ENCODE measurements at places on chromosomes 12 and 14.

GRCh38 chr12:117527479-117527855 is 166.0 kb upstream of the NOS1 start:
- no peak for DNase-seq

DNA sequence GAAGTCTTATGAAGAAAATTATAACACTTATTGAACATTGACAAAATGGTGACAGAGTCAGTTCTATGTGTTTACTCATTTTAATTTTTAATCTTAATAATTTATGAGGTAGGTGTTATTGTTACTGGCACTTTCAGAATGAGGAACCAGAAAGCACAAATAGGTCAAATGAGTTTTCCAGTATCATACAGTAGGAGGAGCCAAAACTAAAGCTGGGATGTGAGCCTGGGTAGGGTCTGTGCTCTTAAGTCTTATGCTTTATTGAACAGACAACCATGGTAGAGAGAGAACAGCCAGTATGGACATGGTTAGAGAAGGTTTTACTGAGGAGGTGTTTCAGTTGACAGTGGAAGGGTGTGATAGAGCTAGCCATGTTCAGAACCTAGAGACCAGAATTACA is 775.7 kb downstream of the TMTC2 start:
- no peak for DNase-seq

DNA sequence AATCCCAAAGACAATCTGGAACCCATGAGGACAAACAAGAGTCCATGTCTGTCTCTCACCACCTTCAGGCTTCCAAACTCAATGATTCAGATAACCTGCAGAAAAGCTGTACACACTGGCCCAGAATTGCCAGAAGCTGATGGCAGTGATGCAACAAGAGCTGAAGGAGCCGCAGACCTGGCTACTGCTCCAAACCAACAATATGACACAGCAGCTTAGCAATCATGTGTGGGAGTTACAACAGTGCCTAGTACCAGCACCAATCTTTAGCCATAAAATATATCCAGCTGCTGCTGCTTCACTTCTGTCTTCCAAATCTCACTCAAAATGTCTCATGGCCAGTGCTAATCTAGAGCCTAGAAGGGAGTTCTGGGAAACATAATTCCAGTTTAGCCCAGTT is 22.0 kb downstream of the RPS6KA5 start:
- DNase-seq = no peak

DNA sequence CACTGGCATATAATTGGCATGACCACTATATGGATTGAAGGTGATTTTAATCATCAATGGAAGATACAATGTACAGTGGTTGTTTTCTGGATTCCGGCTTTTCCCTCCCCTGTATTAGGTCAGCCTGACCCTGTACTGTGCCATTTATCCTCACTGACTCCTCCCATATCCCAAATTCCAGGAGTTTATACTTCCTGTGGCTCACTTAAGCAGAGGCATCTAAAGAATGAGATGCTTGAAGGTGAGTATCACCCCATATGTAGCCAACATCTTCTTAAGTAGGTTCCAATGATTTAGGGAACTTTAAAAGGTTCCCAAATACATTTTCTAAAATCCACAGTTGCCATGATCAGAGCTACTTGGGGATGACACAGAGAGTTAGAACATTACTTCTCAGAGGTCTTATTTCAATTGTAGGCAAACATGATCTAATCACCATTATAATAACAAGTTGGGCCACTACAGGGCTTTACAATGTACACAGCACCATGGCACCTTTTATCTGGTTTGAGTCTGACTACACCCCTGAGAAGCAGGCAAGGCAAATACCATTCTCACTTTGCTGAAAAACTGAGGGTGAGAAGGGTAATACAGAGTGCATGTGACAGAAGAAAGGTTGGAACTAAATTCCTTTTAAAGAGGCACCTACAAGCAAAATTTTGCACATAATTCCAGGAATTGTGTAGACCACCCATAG is 212.3 kb upstream of the GARIN6 start:
- DNase-seq = no peak

DNA sequence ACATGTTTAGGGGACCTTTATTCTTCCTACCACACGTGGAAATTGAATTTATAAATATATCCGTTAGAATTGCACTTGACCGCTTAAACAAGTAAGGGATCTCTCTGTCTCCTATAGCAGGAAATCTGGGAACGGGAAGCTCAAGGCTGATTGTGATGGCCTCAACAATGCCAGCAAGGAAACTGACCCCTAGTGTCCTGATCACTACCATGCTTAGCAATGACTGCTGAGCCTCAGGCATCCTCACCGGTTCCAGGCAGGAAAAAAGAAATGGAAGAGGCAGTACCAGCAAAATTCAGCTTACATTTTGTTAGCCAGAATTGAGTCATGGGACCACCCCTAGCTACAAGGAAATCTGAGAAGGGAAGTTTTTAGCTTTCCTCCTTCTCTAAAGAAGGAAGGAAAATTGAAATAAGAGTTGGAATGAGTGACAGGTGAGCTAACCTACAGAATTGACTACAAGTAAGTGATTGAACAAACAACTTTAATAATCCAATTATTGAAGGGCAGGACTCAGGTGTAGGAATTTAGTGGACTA is 43.9 kb upstream of the AMN1 start:
- no peak for DNase-seq

DNA sequence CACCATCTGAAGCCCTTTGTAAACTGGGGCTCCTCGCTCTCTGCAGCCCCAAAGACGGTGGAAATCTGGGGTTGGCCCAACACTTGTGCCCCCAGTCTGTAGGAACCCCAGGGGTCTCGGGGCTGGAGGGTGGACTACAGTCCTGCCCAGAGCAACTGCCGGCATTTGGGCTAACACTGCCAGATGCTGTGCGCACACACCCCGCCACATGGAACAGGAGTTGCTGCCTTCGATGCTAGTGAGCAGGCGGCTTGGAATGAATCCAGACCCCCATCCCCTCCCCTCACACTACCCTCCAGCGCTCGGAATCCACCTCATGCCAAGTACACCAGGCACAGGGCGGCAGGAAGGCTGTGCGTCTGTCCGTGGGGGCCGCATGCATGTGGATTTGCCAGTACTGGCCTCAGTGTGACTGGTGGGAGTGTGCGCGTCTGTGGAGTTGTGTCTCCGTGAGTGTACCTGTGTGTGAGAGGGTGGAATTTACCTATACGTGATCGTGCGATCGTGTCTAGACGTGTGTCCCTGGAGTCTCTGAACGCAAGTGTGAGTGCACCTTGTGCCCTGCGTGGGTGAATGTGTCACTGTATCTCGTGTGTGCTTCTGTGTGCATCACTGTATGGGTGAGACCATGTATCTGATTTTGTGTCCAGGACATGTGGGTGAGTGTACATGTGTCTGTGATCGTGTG is 5.1 kb downstream of the LHX5 start:
- DNase-seq = no peak

GRCh38 chr12:40104461-40105264 is 1.2 kb downstream of the SLC2A13 start:
- no peak for DNase-seq

- DNase-seq = no peak
These were observed 201.2 kb downstream of the SLC41A2 start for GRCh38 chr12:104756901-104757300.

GRCh38 chr12:123390498-123391426 is 6.8 kb downstream of the KMT5A start:
- DNase-seq = no peak

DNA sequence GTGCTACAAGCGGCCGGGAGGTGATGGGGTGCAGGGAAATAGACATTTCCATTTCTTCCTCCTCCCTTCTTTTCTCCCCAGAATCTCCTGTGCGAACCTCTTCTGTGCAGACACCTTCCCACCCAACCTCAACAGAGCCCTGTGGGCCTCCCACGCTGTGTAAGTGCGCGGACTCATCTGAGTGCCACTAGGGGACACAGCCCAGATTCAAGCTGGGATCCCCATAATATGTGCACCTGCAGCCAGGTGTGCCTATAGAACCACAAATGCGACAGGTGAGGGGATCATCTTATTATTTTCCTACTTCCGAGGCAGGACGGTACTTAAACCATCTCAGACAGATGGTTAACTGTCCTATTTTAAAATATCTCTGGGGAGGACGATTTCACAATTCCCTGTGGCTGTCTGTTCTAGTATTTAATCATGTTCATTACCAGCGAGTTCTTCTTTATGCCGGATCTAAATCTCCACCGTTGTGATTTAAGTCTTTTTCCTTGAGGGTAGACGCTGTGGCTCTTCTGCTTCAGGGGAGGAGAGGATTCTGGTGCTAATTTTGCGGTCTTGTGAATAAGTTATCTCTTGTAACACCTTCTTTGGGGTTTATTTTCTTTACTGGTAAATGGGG is 17.2 kb upstream of the CACNA1C start:
- DNase-seq = no peak

DNA sequence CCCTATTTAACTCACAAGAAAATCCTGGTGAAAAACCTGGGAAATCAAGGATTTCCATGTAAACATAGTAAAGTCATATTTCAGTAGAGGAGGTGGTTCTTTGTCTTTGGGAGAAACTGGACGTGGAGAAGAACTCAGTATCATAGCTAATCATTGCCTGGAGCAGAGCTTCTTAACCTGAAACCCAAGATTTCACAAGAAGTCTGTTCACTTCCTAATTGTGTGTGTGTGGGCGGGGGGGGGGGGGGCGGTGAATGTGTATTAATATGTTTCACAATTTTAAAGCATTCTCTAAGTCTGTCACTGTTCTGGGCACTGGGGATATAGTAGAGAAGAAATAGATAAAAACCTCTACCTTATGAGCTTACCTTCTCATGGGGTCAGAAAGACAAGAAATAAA is 96.7 kb upstream of the PPP4R3A start:
- DNase-seq = no peak

DNA sequence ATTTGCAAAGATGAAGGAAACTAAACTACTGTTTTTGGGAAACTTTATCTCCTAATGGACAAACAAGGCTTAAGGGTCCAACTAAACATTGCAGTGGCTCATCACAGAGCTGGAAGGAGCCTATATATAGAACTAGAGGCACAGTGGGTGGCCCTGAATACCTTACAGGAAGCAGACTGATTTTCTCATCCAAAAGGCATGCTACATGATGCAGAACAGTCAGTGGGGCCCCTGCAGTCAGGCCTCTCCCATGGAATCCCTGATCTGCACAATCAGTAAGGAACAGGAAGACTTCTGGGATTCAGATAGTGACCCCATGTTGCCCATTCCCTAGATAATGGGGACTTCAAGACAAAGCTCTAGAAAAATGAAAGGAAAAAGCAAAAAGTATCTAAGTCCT is 1.9 kb upstream of the LLPH start:
- DNase-seq = no peak

- no peak for DNase-seq
These were observed 2.1 kb downstream of the CFAP73 start for GRCh38 chr12:113151655-113152054.

GRCh38 chr14:96986256-96987085 is 189.3 kb downstream of the VRK1 start:
- no peak for DNase-seq

GRCh38 chr14:75165586-75166391 is 10.6 kb downstream of the TMED10 start:
- no peak for DNase-seq

- no peak for DNase-seq
These were observed 115.7 kb downstream of the PLXNC1 start for GRCh38 chr12:94263905-94264561.

DNA sequence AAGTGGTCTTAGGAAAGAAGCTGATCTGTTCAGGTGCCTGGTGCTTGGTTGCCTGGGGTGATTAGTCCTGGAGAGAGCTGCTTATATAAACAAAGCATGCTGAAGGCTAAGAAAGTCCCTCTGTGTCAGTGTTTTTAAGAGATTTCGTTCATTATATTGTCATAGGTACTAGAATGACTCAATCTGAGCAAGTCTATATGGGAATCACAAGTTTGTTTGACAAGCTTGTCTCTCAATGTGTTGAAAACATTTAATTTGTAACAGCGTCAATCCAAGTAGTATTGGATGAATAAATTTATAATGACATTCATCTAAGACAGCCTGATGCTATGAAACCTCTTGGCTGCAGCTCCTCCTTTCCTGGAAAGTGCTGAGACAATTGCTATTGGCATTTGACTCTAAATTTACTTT is 256.3 kb downstream of the TMTC2 start:
- no peak for DNase-seq

DNA sequence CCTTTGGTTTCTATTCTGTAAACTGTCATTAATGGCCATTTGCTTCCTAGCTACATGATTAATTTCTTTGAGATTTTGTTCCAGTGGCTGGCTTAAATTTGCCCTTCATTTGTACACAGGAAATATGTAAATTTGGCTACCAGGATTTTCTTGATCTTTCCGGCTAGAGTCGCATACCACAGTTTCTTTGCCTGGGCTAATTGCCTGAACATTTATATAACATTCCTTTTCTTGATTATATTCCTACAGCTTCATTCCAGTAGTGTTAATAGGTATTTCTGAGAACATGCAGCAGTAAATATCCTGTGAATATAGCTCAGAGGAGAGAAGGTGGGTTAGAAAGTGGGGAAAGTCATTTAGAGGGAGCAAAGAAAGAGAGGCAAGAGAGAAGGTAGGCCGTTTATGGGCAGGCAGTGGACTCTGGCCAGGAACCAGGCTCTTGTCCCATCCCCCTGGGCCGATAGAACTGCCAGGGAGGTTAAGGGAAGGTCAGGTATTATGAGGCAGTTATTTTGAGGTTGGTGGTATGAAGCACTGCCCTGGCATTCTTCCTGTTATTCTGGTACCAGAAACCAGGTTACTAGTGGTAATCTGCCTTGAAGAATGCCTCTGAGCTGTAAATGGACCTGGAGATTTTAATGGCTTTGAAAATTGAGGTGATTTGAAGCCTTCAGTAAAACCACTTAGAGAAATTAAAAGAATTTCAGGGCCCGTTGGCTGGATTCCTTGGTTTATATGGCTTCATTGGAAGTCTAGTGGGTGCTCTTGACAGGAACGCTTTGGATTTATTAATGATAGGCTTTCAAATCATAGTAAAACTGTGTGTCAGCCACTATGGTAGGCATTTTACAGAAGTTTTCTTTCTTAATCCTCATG is 4.4 kb downstream of the RNF10 start:
- DNase-seq = no peak

GRCh38 chr12:122681814-122682213 is 21.3 kb downstream of the HCAR2 start:
- DNase-seq = no peak

GRCh38 chr12:124915239-124916236 is 1.1 kb upstream of the UBC start:
- DNase-seq = no peak

DNA sequence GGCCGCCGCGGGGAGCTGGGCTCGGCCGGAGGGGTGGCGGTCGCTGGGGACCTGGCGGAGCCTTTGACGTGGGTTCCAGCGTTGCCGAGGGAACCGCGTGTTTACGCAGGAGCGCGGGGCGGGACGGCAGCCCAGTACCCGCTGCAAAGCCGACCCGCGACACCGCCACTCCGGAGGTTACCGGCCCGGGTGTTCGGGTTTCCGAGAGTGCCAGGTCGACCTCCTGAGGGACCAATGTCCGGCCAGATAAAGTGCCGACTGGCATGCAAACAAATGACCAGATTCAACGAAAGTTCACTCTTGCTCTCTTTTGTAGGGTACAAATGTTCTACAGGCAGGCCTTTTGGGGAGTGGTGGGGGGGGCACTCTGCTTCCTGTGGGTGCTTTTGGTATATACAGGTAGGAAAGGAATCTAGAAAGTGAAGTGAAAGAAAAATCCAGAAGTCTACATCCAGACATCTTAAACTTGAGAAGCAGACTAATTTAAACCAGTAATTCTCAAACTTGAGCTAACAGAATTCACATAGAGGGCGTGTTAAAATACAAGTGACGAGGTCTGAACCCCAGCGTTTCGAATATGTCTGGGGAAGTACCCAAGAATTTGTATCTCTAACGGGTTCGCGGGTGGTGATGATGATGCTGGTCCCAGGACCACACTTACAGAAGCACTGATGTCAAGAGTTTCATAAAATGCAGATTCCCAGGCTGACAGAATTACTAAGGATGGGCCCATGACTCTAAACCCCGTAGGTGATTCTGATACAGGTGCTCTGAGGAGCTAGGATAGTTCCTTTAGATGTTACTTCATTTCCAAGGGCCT is at the start of gene GPR135:
GPR135 (minus strand) TSS at position 65 of the 820 bp plus-strand sequence. CDS start 154 bp downstream, outside the sequence.
- DNase-seq = no peak

All from SK-N-MC (cell line).